ENCODE measurements at places on chromosomes 7 and 10.
A peak's percentile ranks its signal among the peaks of the same experiment; 100 is the strongest.

DNA sequence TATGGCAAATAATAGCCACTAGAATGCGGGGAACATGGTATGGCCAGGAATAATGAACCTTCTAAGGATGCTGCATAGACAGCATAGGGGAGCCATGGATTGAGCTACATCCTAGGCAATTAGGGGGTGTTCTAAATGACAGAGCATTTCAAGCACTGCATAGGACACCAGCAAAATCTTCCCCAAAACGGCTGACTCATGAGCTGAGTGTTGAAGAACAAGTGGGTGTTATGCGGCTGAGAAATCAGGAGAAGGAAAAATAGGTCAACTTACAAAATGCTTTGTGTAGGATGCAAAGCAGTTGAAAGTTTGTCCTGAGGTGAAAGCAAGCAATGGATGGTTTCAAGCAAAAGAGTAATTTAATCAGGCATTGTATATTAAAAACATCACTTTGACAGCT lies 1023.5 kb upstream of the C7orf33 start:
- no peak for DNase-seq

DNA sequence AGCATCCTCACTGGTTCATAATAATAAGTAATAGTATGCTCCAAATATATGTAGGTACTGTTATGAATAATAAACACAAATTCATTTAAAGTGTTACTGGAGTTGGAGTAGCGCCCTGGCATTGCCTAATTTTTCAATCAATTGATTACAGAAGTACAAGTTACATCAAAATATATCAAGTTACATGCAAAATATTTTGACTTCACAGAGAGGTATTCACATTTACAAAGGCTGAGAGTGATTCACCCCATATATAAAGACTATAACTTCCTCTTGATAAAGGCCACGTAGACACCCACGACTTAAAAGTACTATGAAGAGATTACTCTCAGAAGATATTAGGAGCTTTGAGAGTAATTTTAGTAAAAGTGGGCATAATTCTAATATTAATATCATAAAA lies 13.6 kb upstream of the COL17A1 start:
- DNase-seq = no peak

DNA sequence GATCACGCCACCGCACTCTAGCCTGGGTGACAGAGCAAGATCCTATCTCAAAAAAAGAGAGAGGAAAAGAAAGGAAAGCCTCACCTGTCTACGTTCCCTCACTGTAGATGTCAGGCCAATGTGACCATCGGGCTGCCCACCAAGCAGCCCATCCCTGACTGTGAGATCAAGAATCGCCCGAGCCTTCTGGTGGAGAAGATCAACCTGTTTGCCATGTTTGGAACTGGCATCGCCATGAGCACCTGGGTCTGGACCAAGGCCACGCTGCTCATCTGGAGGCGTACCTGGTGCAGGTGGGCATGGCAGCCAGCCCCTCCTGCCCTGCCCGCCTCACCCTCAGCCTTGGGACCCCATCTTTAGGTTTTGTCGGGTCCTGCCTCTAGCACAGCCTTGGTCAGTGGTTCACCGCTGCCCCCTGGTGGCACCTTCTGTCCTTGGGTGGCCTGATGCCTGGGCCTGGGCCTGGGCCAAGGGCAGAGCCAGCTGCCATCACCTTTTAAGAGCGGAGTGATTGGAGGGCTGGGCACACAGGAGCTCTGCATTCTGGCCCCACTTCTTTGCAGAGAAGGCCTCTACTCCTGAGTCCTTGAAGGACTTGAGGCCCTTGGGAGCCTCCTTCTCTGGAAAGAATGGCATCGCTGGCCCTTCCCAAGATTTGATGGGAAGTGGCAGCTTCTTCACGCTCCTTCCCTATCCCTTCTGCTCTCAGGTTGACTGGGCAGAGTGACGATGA lies 14.4 kb upstream of the AHCYL2 start:
- peak; percentile 79 for DNase-seq

DNA sequence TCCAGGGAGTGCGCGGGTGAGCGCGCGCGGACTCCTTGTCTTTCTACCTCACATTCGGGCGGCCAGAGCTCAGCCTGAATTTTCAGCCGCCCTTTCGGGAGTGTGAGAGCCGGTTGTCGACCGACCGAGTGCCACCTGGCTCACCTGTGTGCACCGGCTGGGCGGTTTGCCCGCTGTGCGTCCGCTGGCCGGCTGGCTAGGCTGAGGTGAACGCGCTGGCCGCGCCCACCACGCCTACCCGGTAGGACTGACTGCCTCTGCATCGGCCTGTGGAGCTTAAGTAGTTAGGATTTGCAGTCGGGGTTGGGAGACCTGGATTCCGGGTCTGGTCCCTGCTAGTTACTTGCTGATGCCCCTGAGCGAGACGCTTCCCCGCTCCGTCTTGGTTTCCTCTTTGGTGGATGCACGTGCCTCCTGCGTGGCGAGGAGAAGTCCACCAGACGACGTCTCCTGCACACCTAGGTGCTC lies 553 bp downstream of the TSPAN15 start:
- DNase-seq = peak; percentile 85

- DNase-seq = no peak
These were observed 406.3 kb downstream of the GALNT17 start for GRCh38 chr7:71538210-71538609.

DNA sequence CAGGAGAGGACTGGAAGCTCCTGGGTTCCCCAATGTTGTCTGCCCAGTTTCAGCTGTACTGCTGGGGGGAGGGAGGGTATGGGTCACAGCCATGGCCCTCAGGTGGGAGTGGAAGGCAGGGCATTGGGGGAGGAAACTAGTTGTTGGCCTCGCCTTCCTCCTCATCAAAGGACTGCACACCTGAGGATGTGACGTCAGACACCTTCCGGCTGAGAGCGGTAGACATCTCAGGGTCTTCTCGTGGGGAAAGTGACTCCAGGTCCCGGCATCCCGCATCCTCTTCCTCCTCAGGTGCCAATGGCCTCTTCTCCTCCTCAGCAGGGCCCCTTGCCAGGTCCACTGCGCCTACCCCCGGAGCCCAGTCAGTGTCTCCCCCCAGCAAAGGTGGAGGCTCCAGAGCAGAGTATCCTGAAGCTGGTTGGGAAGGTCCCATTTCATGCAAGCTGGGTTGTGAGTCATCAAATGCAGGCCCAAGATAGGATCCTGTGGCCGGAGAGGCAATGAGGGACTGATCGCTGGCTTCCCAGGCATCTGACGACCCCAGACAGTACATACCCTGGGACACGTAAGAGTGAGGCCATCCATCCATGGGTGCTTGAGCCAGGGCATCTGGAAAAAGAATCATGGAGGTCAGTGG lies 6.0 kb downstream of the FAM131B start:
- no peak for DNase-seq

DNA sequence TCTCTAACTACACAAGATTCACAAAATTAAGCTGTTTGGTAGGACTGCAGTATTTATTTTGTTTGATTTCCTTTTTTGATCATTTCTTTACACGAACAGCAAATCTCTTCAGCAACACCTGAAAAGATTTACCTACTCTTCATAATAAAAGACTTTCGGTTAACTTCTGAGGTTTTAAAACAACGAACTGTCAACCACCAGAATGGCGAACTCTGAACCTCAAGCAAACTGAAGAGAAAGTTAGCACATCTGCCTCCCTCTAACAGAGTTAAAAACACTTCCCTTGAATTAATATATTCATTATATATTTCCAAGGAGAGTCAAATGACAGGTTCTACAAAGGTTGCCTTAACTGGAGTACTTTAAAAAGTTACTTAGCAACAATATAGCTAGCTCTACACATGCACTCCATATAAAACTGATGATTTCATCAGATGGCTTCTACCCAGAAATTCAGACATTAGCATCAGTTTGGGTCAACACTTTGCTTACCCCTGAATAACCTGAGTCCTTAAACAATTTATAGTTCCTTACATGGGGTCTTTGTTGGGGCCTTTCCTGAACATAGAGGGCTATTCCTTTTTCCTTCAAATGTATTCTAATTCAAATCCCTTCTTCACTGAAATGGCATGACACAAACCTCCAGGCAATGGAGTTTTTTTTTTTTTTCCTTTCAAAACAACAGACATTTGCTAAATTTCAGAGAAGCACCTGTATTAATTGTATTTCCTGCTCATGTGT lies 118.3 kb downstream of the SEM1 start:
- DNase-seq = no peak

GRCh38 chr7:3307435-3307834 lies 6.4 kb downstream of the SDK1 start:
- no peak for DNase-seq

GRCh38 chr10:86824151-86824550 lies 67.7 kb downstream of the BMPR1A start:
- no peak for DNase-seq

GRCh38 chr10:218798-219197 lies 83.5 kb downstream of the ZMYND11 start:
- DNase-seq = peak; percentile 19

DNA sequence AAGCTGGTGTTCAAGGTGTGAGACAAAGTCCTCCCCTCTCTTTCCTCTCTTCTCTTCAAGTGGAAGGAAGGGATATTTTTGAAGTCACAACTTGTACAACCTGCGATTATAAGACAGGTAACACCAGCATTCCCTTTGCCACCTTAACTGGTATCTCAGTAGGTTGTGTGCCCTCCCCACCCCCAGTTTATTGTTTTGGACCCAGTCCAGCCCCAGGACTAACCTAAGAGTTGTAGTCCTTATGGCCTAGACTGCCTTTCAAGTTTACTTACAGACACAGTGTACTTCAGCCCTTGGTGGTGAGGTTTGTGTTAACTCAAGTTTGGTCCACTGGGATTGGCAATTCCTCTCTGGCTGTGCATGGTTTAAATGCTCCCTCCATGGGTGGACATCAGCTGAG lies 26.8 kb upstream of the CYP2C8 start:
- DNase-seq = no peak

GRCh38 chr10:132543916-132544743 lies 6.5 kb downstream of the INPP5A start:
- no peak for DNase-seq

- no peak for DNase-seq
These were observed 128.1 kb upstream of the LRRN3 start for GRCh38 chr7:110962826-110963225.

DNA sequence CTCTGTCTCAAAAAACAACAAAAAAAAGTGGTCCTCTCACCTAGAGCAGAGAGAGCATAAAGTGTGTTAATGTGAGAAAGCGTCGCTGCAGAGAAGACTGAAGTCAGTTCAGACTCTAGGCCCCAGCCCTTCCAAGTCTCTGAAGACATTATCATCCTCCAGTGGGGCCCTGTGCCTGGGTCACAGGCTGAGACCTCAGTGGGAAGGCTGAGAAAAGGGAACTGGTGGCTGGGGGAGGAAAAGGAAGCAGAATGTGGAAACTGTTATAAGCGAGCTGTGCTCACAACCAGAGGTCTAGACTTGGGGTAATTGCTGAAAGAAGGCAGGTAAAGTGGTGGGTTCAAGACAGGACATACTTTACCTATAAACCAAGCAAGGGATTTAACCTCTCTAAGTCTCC lies 4.9 kb upstream of the RRP12 start:
- DNase-seq = no peak

DNA sequence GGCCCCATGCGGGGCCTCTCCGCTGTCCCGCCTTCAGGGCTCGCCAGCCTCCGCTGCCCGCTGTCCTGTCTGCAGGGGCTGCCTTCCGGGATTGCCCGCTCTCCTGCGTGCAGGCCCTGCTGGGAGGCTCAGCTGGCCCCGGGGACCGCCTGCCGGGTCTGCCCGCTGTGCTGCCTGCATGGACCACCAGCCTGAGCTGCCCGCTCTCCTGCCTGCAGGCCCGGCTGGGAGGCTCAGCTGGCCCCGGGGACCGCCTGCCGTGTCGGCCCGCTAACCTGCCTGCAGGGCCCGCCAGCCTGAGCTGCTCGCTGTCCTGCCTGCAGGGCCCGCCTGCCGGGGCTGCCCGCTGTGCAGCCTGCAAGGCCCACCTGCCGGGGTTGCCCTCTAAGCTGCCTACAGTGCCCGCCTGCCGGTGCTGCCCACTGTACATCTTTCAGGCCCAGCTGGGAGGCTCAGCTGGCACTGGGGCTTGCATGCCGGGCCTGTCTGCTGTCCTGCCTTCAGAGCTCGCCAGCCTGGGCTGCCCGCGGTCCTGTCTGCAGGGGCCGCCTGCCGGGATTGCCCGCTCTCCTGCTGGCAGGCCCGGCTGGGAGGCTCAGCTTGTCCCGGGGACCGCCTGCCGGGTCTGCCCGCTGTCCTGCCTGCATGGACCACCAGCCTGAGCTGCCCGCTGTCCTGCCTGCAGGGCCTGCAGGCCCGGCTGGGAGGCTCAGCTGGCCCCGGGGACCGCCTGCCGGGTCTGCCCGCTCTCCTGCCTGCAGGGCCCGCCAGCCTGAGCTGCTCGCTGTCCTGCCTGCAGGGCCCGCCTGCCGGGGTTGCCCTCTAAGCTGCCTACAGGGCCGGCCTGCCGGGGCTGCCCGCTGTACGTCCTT lies 165.1 kb downstream of the GLRX3 start:
- DNase-seq = peak; percentile 32

GRCh38 chr7:86914551-86914950 lies 144.9 kb downstream of the ELAPOR2 start:
- DNase-seq = peak; percentile 56

- DNase-seq = no peak
These were observed 65.5 kb downstream of the FAM53B start for GRCh38 chr10:124678557-124679240.

GRCh38 chr10:126463286-126463685 lies 75.0 kb upstream of the ADAM12 start:
- no peak for DNase-seq

DNA sequence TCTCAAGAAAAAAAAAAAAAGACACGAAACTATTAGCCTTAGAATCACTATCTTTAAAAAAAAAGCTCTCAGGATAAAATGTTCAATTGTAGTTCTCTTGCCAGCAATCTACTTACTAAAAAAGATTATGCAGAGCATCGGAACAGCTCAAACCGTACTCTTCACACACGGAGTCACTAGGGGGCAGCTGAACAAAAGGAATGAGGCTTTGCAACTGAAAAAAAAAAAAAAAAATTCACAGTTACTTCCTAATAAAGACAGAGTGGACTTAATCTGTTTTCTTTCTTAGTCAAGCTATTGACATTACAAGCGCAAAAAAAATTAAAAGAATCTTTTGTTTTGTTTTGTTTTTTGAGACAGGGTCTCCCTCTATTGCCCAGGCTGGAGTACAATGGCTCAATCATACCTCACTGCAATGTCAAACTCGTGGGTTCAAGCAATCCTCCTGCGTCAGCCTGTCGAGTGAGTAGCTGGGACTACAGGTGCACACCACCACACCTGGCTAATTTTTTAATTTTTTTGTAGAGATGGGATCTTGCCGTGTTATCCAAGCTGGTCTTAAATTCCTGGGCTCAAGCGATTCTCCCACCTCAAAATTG lies 11.5 kb downstream of the PMS2 start:
- DNase-seq = peak; percentile 92

- peak; percentile 16 for DNase-seq
These were observed 211.1 kb upstream of the IGFBP3 start for GRCh38 chr7:46131916-46132795.

All from DMS53 (cell line).